ENCODE measurements at places on chromosomes 12 and 14.

DNA sequence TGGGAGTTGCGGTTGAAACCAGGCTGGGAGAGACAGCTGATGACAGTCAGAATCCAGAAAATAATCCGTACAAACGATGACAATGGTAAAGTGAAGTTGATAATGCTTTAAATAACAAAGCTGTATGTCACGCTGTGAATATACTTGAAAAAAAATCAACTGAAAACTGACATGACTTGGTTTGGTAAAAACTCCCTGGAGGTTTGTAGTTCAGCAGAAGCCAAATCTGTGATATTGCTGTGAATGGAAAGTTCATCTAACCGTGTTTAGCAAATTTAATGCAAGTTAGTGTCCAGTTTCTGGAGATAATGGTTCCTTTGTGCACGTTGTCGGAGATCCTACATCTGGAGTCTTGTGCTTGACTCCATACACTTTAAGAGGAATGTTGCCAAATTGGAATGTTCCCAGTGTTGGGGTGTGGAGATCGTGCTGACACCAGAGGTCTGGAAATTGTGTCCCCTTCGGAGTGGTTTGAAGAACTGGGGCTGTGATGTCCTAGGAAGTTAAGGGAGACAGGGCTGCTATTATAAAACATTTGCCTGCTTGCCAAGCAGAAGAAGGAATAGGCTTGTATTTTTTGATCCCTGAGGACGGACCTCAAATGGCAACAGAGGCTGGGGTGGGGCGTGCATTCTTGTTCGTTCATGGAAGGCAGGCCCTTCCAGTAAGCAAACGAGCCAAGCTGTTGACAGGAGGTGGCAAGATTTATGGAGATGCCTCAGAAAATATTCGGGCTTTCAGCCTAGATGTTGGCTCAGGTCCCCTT, 30.6 kb downstream of the PPFIBP1 start:
- DNase-seq, result no peak

DNA sequence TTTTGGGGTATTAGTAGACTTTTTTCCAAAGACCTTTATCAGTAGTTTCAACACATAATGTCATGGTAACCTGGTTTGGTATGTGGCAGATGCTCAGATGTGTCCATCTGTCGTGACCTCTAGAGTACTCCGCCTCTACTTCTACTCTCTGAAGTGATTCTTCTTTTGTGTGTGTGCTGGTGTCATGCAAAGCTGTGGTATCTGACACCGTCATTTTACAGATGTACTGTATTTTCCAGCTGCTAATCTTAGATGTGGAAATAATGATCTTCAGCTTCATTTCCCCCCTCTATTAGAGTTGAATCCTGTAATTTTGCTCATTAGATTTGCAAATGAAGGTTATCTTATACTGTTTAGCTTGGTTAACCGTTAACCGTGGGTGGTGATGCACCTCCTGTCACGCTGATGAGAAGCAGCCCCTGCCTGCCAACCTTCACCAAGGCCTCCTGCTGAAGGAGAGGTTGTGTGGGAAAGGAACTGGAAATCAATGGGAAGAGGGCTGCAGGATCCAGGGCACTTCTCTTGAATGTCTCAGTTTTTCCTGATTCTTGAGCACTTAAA, 222.4 kb upstream of the AMIGO2 start:
- DNase-seq, result no peak

DNA sequence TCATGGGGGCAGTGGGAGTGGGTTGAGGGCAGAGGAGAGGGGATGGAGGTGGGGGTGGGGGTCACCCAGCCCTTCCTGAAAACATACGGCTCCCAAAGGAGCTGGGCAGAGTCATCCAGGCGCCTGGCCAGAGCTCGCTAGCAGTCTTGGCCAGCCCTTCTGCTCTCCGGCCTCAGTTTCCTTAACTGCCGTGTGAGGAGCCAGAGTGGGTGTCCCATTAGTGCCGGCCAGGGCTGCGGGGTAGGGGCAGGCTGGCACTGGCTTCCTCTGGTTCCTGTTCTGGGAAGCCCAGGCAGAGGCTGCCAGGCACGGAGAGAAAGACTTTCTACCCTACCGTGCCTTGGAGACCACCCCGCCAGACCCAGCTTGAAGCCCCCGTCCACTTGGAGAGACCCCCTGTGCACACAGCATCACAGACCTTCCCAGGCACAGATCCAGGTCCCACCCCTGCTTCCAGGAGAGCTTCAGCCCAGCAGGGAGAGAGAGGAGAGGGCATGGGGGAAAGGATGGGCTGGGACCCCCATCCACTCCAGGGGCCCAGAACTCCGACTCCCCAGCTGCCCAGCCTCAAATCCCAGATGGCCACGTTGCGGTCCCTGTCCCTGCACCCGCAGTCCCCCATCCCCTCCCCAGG, 93.3 kb downstream of the RFLNA start:
- DNase-seq, result no peak

DNA sequence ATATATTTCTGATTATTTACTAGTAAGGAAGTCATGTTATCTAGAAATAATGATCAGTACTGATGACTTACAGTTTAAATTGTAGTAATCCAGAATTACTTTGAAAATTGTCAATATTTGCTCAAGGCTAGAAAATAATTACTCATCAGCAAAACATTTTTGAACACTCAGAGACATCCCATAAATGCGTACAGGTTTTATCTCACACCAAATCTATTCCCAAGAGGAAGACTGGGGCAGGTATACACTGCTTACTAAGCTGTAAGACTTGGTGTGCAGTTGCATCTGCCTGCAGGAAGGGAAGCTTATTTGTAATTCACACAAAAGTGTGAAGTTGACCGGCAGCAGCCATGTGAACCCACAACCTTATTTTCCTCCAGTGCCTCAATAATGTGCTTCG, 146.4 kb downstream of the CCER1 start:
- no peak for DNase-seq

DNA sequence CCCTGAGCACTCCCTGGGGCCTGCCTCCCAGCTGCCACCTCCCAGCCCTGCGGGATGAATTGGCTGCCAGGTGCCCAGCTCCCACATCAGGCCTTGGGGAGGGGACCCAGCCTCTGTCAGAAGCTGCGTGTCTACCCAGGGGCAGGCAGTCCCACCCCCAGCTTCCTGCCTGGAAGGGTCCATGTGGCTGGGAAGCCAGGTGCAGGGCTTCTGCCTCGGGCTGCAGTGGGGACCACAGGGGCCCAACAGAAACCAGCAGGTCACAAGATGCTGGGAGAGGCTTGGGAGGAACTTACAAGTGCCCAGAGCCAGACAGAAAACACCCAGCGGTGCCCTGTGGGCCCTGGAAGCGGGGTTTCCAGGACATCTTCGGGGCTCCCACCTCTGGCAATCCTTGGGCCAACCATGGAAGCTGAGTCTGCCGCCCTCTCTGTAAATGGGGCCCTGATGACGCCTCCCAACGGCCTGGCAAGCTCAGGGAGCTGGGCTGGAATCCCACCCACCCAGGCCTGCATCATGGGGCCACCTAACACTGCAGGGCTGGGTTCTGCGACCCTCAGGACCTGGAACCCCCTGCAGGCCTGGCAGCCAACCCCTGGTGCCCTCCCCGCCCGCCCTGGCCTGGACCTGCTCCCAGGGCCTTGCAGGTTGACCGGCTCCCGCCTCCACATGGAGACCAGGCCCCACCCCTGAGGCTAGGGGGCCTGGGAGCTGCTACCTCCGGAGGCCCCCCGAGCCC, 36.6 kb downstream of the CCNK start:
- DNase-seq, result no peak

DNA sequence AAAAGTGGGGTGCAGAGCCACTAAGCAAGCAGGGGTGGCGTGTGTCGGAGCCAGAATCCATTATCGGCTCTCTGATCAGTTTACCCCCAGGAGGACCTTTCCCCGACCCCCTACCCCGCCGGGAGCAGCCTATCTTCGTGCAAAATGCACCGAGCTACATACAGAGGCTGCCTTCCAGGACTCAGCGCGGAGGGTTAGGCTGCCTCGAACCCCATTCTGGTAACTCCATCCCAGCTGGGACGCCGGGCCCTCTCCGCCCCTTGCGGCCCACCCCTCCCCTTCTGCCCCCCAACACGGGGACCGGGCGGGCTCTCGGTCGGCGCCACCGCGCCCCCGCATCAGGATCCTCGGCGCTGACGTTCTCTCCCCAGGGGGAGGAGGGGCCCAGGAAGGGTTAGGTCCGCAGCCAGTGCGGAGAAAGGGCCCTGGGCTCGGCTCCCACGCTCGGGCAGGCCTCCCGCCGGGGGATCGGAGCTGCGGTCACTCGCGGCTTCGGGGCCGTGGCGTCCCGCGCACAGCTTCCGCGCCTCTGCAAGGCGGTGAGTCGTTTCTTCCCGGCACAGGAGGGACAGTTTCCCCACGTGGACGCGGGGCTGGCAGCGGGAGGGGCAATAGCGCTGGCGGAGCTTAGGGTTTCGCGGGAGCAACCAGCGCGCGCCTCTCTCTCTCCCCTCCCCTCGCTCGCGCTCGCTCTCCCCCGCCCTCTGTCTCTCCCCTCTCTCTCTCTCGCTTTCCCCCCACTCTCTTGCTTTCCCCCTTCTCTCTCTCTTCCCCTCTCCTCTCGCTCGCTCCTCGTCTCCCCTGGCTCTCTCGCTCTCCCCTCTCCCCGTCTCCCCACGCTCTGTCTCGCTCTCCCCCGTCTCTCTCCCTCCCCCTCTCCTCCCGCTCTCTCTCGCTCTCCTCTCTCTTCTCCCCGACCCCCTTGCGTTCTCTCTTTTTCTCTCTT, 12.5 kb upstream of the MAP3K9 start:
- DNase-seq, result peak; percentile 82

- DNase-seq, result no peak
These were observed 171.8 kb upstream of the ATF7IP start for GRCh38 chr12:14193639-14194038.

- DNase-seq, result no peak
These were observed 106.4 kb downstream of the EFCAB11 start for GRCh38 chr14:89848165-89848564.

GRCh38 chr14:73789989-73790581, 61.5 kb upstream of the PTGR2 start:
- no peak for DNase-seq

- DNase-seq, result no peak
These were observed 26.7 kb upstream of the CFAP54 start for GRCh38 chr12:96462571-96463280.

DNA sequence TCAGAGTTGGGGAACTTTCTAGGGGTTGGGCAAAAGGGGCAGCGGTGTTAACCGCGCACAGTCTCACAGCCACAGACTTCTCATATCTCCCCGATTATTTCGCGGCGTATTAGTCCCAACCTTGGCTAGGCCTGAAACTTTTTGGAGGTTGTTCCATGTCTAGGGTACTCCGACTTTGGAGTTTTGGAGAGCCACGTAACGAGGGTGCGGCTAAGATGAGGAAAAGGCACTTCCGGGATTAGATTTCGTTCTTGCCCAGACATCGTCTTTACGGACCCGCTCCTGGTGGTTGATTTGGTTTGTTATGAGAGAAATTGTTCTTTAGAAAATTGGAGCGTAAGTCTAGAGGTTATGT, 513 bp downstream of the CCNK start:
- DNase-seq, result peak; percentile 27

DNA sequence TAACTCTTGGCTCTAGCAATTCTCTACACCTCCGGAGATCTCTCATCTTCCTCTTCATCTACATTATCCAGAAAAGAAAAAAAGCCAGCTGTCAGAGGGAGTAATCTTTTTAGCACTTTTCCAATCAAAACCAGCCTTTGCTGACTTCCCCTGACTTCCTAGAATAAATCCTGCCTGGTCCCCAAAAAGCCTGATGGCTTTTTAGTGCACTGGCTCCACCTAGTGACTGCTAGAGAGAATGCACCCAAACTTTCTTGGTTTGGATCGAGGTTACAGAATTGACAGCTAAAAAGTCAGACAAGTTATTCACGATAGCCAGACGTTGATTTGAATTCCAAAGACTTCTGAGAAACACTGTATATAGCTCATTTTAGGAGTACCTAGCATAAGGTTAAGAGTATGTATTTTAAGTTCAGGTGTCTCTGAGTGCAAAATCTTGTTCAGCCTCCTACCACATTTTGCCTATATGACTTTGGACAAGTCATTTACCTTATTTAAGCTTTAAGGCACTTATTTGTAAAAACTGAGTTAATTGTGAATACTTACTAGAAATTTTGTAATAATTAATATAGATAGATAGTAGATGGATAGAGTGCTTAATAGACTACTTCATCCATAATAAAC, 185.7 kb upstream of the GRIN2B start:
- peak; percentile 59 for DNase-seq

DNA sequence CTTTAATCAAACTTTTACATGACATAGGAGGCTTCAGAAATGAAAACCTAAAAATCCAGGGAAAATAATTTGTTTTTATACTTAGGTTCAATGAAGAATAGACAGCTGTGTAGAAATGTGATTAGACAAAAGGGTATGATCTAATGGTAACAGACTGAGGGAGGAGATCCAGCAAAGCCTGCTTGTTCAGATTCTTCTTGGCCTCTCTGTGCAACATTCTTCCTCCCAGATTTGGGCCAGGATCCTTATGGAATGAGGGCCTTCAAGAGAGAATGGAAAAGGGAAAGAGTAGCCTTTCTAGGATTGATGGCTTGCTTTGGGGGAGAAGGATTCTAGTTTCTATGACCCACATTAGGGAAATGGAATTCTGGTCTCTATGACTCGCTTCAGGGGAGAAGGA, 94.5 kb upstream of the G2E3 start:
- DNase-seq, result no peak

DNA sequence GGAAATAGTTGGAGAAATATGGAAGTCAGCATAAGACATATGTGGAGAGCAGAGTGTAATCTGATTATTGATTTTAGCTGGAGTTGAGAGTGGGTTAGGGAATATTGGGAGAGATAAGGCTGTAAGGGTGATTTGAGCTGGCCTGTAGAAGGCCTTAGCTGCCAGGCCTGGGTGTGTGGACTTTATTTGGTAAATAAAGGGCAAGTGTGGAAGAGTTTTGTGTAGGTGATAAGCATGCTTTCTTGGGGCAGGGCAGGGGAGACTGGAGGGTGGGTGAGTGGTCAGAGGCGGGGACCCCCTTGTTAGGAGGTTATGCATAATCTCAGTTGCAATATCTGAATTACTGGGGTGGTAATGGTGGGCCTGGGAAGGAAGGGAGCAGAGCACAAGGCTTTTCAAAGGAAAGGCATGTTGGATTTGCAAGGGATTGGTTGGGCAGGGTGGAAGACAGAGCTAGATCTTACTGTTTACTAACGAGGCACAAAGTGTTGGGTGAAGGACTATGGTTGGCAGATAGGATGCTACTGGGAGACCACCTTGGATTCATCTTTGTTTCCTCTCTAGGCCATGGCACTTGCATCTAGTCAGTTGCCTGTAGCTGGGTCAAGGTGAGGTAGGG, 5.5 kb downstream of the KHNYN start:
- no peak for DNase-seq

- DNase-seq, result peak; percentile 97
These were observed 11.0 kb downstream of the PDE1B start for GRCh38 chr12:54560374-54560858.

DNA sequence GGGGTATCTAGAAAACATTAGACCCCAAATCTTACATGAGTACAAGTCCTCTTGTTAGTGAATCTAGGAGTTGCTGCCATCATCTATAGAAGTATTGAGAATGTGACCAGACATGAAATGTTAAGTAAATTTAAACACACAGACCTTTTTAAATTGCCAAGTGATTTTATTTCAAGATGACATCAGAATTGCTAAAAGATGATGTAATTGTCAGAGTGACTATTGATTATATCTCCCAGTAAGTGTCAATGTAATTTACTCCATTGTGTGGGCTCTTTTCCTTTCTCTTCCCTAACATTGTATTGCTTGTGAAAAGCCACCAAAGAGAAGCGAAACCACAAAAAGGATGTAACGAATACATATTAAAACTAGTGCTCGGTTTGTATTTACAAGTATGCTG, 16.8 kb downstream of the ADAM21 start:
- no peak for DNase-seq
